ENCODE measurements at places on chromosomes 6 and 20.

GRCh38 chr6:29831776-29832175, 4.2 kb downstream of the HLA-G start:
- DNase-seq, result no peak

GRCh38 chr6:119584088-119584487, 234.5 kb upstream of the MAN1A1 start:
- DNase-seq, result no peak

DNA sequence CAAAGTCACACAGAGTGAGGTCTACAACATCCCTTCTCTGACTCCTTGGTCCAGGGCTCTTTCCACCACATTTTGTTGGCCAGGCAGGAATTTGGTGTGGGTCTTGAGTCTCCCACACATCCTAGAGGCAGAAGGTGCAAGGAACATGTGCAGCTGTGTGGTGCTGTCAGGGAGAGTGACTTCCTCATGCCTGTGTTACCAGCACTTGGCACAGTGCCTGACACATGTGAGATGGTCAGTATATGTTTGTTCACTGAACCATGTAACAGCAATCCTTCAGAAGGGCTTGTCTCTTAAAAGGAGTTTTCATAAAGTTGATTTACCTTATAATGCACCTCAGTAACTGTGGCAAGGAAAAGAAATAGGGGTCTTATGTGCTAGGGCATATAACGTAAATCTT, 168.5 kb downstream of the CDC5L start:
- DNase-seq, result no peak

GRCh38 chr20:1427457-1428054, 34.7 kb upstream of the FKBP1A start:
- peak; percentile 21 for DNase-seq

DNA sequence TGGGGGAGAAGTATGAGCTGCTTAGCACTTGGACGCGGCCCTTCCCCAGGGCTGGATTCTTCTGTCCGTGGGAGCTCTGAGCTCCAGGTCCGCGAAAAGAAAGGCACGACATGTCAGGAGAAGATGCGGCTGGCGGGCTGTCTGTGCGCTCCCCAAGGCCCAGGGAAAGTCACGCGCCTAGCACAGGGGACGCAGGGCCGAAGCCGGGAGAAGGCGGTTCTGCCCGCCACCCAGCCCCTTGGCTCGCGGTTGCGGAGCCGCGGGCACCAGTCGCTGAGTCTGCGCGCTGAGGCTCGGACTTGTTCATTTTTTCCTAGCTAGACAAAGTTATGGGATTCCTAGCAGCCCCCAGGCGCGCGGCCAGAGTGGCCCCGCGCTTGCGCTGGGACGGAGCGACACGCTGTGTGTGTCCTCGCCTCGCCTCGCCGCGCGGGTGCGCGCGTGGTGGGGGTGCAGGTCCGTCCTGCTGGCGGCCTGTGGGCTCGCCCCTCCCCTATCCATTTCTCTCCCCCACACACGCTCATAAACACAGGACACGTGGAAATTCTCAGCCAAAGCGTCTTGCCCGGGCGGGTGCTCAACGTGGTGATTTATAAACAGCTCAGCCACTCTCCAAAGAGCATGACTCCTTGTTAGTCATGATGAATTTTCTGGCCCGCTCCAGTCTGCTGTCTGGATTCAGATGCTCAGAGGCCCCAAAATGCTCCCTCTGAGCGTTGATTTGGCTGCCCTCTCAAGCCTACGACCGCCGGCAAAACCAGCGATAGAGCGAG, 1.9 kb upstream of the POU3F2 start:
- no peak for DNase-seq

DNA sequence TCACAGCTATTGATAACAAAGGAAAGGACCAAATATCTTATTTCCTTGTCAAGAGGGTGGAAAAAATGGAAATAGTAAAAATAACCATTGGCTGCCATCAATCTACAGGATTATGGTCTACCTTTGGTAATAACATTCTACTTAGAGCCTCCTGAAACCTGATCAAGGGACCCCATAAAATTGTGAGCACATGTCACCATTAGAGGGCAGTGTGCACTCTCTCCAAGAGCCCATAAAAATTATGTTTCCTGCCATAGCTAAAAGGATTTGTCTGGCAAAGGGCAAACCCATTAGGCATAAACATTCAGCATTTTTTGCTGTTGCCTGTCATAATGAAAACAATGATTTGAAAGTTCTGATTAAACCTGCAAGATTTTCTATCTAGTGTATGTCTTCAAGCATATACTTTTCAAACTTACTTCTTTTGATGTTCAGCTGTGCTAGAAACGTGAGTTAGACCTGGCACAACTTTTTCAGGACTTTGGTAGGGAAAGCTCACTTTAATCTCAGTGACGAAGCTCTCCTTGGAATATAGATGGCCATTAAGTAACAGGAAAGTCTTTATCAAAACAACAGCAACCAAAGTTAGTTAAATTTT, 120.7 kb upstream of the ZFP64 start:
- DNase-seq, result no peak

- no peak for DNase-seq
Observed at GRCh38 chr6:42049116-42049809, 1.1 kb upstream of the TAF8 start.

GRCh38 chr6:111329882-111330633, 153.0 kb downstream of the REV3L start:
- no peak for DNase-seq

DNA sequence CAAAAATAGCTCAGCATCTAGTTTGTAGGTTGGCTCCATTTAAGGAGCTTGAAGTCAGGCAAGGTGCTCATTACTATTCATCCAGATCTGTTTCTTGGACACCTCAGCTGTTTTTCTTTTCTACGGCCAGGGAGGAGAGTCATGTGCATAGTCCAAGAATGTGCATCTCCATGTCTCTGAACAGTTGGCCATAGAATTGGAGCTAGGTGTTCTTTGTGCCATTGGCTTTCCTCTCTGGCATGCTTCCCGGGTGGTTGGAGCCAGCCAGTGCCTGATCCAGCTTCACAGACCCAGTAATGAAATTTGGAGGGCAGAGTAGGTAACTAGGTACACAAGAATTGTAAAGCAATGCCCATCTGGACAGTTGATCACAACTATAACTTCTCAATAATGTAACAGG, 21.6 kb downstream of the EYA4 start:
- DNase-seq, result no peak

GRCh38 chr6:132511210-132511830, 1.6 kb downstream of the STX7 start:
- DNase-seq, result no peak

GRCh38 chr6:21824431-21825177, 231.1 kb downstream of the SOX4 start:
- no peak for DNase-seq

GRCh38 chr20:59747671-59748515, 143.6 kb downstream of the PHACTR3 start:
- DNase-seq, result no peak

DNA sequence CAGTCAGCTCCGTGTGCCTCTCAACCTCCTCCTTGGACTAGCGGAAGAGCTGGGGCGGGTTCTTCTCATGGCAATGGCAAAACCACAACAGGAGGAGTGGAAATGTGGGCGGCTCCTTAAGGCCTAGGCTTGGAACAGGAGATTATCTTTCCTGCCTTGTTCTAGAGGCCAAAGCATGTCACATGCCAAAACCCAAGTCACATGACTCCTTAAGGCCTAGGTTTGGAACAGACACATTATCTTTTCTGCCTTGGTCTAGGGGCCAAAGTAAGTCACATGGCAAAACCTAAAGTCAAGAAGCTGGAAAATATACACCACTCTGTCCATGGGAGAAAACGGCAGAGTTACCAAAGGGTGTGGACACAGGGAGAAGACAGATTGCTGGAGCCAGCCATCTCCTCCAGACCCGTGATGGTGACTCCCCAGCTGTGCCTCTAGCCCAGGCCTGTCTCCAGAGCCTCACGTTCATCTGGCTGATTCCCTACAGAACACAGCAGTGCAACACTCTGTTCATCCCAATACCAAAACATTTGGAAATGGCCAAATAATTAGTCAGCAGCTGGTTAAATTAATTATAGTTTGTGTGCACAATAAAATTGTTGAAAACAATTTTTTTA, 34.2 kb downstream of the ANKRD60 start:
- DNase-seq, result no peak

DNA sequence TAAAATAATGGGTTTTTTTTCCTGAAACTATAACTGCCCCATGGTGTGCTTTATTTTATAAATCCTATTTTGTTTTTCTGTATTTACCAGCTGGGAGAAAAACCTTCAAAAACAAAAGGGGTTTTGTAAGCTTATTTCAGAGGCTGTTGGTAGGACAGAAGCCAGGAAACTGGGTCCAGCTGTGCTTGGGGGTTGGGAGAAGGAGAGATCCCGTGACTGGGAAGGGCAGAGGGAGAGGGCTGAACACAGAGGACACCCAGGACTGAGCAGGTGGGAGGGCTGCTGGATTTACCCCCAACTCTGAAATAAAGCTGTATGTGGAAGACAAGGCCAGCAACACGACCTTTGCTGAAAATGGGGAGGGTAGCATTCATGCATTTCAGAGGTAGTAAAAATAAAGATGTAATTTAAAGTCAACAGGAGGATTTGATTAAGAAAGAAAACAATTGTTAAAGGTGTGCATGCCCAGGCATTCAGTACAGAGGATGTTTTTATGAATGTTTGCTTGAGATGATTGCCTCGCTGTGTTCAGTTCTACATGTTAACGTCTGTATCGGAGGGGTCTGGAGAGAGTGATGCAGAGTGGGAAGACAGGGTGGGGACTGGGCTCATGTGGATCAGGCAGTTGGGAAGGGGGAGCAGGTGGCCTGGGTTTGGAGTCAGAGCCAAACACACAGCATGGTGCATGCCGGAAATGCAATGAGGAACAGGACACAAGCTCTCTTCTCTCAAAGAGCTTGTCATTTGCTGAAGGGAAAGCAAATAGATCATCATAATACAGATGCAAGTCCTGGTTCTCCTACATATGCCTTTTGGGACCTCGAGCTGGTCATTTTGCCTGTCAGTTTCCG, 21.4 kb downstream of the ARFGEF3 start:
- DNase-seq, result no peak

DNA sequence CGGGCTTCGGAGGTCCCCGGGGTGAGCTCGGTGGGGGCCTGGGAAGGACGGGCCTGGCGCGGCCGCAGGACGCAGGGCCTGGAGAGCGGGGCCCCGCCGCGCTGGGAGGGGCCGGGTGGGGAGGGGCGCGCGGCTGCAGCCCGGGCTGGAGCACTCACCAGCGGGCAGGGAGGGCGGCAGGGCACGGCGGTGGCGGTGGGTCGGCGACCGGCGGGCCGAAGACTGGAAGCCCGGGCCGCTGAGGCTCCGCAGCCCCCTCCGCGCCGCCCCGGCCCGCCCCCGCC, at the start of gene GATA5:
Gene GATA5 (minus strand): TSS at position 224 of the 284 bp plus-strand sequence. CDS start 474 bp downstream, outside the sequence.
- no peak for DNase-seq

- DNase-seq, result no peak
Observed at GRCh38 chr20:43900496-43900895, 14.2 kb upstream of the TOX2 start.

DNA sequence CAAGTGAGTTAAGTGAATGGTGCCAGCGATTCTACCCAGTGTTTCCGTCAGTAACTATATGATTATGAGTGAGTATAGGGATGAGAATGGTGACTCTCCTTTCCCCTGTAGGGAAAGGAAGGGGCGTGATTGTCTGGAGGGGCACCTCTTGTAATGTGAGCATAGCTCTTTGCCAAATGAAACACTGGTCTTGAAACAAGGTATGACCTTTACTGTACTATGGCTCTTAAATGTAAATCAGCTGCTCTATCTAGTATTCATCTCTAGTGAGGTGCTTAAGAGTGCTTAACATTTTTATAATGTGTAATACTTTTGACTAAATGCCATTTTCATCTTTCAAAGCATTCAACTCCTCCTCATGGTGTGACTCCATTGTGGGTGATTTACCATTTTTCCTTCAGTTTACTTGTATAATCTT, 11.0 kb downstream of the PANK2 start:
- DNase-seq, result no peak

DNA sequence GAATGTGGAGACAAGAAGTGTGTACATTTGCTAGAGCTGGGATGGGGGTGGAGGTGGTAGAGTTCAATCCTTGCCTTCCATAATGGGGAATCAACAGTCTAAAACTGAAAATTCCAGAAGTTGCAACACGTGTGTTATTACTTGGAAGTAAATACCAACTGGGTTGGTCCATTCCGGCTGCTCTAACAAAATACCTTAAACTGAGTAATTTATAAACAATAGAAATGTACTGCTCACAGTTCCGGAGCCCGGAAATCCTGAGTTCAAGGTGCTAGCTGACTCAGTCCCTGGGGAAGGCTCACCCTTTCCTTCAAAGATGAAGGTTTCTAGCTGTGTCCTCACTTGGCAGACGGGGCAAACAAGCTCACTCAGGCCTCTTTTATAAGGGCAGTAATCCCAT, 59.0 kb downstream of the RIN2 start:
- DNase-seq, result no peak

- no peak for DNase-seq
Observed at GRCh38 chr20:1163653-1164052, 21.1 kb downstream of the TMEM74B start.

- no peak for DNase-seq
Observed at GRCh38 chr6:106830930-106831329, 143.6 kb downstream of the CD24 start.

DNA sequence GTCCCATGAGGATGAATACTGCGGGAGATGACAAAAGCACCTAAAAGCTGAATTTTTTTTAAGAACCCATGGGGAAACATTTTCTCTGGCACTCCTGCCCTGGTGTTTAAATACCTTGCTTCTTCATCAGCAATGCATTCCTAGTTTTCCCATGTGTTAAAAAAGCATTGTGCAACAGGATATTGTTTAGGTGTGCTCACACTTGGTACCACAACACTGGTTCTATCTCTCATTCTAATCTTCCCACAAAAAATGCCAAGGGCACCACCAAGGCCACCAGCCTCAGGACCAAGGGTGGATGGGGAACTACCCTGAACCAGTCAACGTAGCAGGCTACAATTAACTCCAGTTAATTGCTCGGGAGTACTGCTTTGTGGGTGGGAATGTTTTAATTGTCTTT, 50.9 kb downstream of the ALDH5A1 start:
- DNase-seq, result no peak

GRCh38 chr6:125940247-125941041, 16.1 kb upstream of the HINT3 start:
- no peak for DNase-seq

GRCh38 chr6:3751077-3751729, at the start of gene PXDC1:
PXDC1 (minus strand) TSS chr6:3751713; CDS start chr6:3751531, 182 bp downstream.
- no peak for DNase-seq
